ENCODE measurements at places on chromosomes 5 and 9.

DNA sequence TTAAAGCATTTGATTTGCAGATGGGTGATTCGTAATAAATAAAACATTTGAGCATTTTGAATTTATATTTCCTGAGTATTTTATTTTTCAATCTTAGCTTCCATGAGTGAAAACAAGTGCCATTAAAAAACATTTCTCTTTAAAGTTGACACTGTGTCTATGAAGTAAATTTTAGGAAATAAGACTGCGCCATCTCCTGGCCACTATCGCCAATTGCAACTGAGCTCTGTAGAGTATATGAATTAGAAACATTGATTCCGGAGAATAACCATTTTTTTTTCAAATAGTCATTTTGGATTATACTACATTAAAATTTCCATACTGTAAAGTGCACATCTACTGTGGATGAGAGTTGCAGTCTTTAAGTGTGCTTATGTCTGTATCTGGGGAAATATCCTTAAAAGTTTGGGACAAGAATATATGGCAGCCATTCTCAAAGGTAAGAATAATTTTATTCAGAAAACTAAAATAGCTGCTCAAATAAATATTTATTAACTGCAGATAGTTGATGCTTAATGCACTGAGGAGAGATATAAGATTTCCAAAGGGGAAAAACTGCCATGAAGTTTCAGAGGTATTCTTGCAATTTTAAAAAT lies 5.9 kb downstream of the DMRTA1 start:
- no peak for DNase-seq

DNA sequence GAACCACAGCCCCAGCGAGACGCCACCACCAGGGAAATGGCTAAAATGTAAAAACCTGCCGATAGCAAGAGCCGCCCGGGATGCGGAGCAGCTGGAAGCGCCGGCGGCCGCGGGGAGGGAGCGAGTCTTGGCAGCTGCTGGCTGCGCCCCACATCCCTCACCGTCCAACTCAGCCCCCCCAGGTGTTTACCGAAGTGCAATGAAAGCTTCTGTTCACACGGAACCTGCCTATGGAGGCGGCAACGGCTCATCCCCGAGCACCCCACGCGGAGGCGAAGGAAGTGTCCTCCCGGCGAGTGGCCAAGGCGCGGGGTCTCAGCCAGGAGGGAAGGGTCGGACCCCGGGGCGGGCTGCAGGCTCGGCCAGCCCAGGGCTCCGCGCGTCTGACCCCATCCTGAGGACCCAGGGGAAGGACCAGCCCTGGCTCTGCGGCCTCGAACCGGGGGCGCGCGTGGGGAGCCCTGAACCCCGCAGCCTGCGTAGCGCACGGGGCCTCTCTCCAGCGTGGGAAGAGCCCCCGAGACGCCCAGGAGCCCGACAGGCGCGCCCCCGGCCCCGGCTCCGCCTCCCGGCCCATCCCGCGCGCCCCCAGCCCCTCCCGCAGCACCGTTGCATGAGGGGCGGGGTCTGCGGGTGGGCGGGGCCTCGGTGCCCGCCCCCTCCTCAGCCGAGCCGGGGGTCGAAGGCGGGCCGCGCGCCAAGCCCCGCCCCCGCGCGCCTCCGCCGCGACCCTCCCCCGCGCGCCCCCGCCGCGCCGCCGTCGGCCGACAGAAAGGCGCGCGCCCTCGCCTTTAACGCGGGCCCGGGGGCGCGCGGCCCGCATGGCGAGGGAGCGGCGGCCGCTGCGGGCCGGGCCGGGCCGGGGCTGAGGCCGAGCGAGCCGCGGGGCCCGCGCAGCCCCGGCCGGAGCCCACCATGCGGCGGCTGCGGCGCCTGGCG lies at the start of gene DIPK1B:
Gene DIPK1B (plus strand): TSS at position 822 of the 939 bp plus-strand sequence. CDS start 94 bp downstream, at position 916.
- no peak for DNase-seq

GRCh38 chr9:135330685-135331590 lies 148.6 kb upstream of the PPP1R26 start:
- no peak for DNase-seq

- no peak for DNase-seq
Measured at GRCh38 chr5:105730982-105731381, 1939.8 kb downstream of the EFNA5 start.

- DNase-seq: no peak
Measured at GRCh38 chr5:81183811-81184748, 49.0 kb upstream of the CKMT2 start.

DNA sequence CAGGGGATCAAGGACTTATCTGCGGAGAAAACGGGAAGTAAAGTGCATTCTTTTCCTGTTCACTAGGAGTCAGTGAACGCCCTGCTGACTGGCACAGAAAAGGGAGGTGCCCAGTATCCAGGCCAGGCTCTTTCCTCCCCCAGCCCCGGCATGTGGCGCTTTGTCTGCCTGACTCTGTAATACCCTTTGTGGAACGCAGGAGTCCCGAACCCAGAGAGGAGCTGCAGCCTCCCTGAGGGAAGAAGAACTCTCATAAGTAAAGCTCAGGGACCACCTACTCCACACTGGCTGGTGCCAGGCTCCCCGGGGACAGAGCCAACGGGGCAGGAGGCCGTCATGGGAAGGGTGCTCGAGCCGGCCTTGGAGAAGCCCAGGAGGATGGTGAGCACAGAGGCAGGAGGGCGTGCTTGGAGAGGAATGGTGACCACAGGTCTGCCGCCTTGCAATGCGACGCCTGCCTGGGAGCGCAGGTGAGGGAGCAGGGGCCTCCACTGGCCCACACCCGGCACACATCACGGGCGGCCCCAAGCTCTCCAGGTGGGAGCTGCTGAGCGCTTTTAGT lies 31.5 kb downstream of the VAV2 start:
- DNase-seq: no peak

DNA sequence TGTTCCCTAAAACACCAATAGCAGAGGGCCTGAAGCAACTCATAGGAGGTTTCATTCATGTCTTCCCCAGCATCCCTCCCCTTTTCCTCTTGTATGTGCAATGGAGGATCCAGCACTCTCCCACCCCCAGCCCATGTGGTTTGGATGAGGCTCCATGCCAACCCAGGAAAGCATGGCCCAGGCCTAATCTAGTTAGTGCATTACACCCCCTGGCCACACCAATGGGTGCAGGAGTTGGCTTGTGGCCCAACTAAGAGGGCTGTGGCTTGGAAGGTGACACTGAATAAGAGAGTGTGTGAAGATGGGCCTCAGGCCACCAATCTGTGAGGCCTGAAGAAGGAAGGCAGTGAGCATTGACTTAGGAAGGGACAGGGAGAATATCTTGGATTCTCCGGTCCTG lies 70.8 kb upstream of the SMIM23 start:
- DNase-seq: no peak

- peak; percentile 22 for DNase-seq
Measured at GRCh38 chr5:17216176-17216973, 1.1 kb upstream of the BASP1 start.

GRCh38 chr5:178778919-178779318 lies 48.5 kb upstream of the ZNF354A start:
- no peak for DNase-seq

DNA sequence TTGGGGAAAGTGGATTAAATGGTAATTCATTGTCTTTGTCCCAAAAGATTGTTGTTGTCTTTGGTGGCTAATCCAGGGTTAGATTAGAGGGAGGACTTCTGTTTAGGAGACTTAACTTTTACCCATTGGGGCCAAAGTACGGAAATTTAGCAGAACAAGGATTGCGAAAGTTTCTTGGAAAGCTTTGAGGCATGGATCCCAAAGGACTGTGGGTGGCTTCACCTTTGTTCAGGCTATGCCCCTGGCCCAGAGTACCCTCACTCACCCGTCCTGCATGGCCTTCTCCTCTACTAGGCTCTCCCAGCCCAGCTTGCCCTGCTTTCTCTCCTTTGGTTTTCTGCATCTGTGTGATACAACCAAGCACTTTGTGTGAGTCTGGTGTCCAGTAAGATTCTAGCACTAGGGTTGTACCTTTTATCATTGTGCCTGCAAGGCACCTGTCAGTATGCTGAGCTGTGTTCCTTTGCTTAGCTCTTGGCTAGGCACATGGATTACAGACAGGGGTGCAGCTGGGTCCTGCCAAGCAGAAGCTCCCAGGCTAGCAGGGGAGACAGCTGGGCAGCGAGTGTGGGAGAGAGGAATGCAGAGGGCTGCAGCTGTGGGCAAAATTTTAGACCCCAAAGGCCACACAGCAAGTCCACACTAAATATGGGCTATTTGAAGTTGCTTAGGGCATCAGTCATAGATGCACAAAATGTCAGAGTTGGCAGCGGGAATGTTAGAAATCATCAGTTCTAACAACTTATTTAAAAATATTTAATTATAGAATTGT lies 3.2 kb downstream of the PPARGC1B start:
- DNase-seq: no peak

DNA sequence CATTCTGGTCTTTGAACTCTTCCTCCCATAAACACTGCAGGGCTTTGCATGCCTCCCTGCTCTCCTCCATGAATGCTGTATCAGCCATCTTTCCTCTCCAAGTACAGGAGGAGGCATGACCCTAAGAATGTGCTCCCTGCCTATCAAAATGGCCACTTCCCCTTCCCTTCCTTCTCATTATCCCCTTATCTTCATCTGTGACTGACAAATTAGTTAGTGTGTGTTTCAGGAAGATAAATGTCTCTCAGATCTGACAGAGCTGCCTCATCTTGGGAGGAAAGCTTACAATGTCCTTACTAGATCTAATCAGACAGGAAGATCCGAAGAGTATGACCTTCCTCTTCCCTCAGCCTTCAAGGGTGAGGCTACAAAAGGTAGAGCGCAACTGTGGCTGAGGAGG lies 46.2 kb downstream of the TLR4 start:
- no peak for DNase-seq

GRCh38 chr5:146290318-146290717 lies 48.3 kb upstream of the POU4F3 start:
- DNase-seq: no peak

DNA sequence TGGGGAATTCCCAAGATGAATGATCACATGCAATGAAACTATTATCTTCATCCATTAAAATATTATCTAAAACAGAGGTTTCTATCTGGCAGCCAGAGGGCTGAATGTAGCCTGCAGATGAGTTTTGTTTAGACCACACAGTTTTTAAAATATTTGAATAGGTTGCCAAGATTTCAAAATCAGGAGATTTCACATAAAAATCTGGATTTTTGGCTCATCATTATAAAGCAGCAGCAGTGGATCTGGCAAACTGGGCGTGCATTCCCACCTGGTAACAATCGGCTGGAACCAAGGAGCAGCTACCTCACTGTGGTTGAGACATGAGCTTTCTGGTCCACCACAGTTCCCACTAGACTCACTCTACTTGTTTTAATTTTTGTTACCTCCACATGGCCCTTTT lies 155.1 kb downstream of the BNC2 start:
- no peak for DNase-seq

- no peak for DNase-seq
Measured at GRCh38 chr5:52897238-52897614, 91.9 kb upstream of the ITGA2 start.

GRCh38 chr9:76371901-76372300 lies 22.3 kb downstream of the RFK start:
- DNase-seq: no peak

DNA sequence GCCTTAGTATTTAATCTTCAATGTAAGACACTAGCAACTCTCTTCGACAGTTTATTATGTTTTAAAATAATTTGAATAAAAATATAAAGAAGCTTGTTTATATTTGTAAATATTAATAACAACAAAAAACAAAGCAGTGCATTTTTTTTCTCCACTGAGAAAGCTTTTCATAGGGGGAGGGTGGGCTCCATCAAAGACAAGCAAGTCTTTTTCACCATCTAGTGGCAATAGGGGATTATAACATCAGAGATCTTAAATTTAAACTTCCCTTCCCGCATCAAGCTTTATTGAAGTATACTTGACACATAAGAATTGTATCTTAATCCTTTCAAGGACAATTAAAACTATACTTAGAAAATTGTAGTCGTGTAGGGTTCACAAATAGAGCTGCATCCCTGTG lies 9.3 kb upstream of the OR13F1 start:
- no peak for DNase-seq

- no peak for DNase-seq
Measured at GRCh38 chr9:33125871-33126823, 41.0 kb downstream of the B4GALT1 start.

DNA sequence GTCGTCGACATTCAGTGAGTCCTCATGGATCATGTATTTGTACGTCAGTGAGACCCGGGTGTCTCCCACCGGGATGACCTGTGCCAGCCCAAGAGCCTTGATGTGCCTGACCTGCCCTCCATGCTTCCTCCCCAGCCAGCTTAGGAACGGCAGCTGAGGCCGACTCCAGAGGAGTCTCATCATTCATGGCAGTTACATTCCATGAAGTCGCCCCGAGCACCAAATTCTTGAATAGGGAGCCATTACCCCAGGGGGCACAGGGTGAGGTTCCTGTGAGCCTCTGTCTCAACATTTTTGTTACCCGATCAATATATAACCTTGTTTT lies 67.8 kb downstream of the ZNF354C start:
- DNase-seq: no peak

DNA sequence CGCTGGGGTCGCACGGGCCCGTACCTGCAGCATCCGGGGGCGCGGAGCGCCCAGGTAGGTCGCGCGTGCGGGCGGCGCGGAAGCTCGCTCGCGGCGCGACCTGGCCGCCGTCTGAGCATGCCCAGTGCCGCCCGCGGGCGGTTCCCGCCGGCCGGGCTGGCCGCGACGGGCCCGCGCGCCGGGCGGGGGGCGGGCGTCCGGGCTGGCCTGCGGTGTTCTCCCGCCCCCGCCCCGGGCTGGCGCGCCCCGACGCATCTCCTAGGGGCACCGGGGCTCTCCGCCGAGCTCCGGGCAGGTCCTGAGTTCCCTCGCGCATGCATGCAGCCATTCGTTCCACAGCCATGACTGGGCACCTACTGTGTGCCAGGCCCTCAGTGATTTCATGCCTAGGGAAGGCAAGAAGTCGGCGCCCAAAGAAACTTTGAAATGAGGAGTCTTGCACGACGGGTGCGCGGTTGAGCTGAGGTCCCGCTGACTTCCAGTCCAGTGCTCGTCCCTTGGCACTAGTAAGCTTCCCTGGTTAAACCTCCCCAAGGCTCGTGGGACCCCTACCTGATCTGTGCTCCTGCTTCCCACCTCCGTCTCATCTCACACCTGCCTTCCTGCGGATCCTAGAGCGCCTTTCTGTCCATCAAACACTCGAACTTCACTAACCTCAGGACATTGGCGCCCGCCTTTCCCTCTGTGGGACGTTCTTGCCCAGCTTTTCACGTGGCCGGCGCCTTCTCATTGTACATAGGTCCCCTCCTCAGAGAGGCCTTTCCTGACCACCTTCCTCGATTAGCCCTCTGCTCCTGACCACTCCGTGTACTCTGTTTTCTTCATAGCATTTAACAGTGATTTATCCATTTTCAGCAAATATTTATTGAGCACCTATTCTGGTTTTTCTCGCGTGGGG lies at the start of gene PTPN3:
Gene PTPN3 (minus strand): TSS at position 113 of the 898 bp plus-strand sequence. CDS start 34,873 bp downstream, outside the sequence.
- DNase-seq: no peak

All from thoracic aorta (tissue), 2 donors.